Uterus (tissue), 4 donors: ENCODE measurements at places on chromosomes 12 and 14. TPM values are rescaled to one million over a fixed set of nuclear protein-coding genes. Genes with fewer than 3 reads are reported as not detected.

DNA sequence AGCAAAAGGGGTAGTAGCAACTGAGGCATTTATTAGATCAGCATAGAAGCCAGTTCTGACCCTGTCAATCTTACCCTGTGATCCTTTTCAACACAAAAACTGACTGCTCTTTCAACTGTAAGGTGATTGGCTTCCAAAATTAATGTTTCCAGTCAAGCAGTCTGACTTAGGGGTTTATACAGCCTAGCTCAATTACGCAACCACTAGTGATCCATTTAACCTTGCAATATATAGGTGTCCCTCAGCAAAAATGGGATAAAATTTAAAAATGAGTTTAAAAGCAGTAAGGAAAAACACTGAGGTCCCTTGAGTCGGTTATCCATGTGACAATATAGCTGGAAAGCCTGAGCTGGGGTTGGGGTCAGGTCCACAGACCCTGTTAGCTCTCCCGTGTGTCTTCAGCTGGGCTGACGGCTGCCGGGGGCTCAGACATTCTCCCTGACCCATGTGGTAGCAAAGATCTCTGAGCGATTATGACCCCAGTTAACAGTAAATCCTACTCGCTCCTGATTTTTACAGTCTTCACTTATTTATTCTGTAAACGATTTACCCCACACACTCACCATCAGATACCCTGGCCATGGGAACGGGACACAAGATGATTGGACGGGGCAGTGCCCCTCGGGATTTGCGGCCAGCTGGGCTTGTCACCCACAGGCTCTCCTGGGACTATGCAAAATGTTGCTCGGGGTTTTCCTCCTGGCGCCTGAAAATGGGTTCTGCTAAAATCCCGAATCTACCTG, 16.6 kb downstream of the ADGRD1 start:
- no peak for DNase-seq

Gene TRPV4
- total RNA-seq = not detected

DNA sequence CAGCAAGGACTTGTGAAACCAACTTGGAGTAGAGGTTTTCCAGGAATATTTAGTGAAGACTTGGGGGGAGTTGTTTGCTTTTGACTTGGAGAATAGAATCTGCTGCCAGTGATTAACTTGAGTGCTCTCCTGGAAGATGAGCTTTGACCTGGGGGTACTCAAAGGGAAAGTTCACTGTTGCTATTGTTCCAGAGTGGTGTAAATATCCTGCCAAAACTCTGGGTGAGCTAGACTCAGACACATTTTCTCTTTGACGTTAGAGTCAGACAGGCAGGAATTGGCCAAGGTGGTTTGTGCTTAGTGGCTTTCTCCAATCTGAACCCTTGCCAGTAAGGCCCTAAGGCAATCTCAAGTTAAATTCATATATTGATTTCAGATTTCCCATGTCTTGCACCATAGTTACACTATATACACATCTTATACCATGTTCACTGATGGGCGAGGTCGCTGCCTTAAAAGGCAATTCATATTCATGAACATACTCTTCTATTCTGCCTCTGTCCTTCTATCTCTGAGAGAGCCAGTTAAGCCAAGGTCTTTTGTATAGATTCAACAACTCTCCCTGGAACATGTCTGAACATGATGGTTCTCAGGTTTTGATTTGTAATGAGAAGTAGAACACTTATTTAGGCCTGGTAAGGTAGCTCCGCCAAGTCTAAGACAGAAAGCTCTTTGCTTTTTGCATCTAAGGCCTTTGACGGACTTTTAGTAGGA, 204.6 kb upstream of the SLC38A2 start:
- DNase-seq = no peak

Gene ANKRD33
- total RNA-seq = 2.9 TPM
